ENCODE measurements at places on chromosomes 3 and 15.

DNA sequence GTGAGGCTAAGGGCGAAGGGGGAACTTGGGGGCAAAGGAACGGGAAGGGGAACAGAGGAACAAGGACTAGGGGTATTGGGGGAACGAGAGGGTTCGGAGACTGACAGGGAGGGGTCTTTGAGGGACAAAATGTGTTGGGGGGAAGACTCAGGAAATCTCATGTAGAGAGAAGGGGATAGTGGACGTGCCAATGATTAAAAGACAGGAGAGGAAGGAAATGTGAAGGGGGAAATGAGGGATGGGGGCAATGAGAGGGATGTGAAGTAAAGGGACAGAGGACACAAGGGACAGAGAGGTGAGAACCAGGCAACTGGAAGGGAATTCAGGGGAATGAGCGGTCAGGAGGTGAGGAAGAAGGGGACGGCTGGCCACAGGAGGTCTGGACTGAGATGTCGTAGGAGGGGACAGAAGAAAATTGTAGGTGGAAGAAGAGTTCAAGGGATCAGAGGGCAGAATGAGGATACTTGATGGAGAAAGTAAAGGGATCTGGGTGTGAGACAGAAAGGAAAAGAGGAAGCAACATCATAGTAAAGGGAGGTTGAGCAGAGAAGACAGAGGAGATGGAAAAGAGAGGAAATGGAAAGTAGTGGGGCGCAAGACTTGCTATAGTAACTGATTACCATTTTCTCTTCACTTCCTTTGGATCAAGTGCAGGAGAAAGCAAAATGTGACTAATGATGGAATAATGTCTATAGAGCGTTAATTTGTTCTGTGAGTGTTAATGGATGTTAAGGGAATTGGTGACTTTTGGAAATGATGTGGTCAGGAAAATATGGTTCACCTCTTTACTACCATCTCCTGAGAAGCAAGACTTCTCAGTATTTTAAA is 749 bp downstream of the RAB8B start:
- DNase-seq, result no peak

DNA sequence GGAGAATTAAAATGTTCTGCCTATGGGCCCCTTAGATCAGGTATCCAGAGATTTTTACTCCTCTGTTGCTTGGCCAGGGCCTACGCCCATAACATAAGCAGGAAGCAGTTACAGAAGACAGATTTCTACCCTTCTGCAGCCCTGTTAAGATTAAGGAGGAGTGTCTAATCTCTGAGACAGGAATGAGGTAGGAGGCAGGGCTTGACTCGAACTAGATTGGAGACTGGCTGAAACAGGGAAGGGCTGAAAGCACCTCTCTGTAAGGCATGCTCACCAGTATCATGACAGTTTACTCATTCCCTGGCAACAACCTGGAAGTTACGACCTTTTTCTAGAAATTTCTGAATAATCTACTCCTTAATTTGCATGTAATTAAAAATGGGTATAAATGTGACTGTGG is 16.7 kb downstream of the PLA2G4D start:
- DNase-seq, result no peak

DNA sequence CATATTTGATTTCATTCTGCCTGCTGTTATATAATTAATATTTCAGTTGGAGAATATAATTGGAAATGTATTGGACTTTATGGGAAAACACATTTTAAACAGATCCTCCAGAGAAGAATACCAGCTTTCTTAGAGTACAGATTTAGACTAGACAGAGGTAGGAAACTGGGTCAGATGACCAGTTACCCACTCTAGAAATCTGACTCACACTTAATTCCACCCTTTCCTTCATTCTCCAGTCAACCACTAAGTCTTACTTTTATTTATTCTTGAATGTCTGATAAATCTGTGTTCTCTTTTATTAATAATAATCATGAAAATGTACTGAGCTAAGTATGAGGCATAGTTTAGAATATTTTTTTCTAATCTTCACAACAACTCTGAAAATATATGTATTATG is 110.7 kb downstream of the LRRC49 start:
- no peak for DNase-seq

DNA sequence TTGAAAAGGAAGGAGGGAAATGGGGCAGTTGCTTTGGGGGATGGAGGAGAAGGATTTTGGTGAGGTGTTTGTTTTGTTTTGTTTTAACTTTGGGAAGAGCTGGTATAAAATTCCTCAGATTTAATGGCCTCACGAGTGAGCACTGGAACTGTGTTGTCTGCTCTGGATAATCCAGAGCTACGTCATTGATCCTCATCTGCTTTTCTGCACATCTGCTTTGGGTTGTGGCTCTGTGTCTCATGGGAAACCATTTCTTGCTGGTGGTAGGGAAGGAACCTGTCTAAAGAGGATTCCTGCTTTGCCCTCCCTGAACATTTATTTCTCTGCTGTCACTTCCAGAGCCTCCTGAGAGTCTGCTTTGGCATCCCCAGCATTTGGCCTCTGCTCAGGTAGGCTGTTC is 3.1 kb downstream of the SNRK start:
- no peak for DNase-seq

DNA sequence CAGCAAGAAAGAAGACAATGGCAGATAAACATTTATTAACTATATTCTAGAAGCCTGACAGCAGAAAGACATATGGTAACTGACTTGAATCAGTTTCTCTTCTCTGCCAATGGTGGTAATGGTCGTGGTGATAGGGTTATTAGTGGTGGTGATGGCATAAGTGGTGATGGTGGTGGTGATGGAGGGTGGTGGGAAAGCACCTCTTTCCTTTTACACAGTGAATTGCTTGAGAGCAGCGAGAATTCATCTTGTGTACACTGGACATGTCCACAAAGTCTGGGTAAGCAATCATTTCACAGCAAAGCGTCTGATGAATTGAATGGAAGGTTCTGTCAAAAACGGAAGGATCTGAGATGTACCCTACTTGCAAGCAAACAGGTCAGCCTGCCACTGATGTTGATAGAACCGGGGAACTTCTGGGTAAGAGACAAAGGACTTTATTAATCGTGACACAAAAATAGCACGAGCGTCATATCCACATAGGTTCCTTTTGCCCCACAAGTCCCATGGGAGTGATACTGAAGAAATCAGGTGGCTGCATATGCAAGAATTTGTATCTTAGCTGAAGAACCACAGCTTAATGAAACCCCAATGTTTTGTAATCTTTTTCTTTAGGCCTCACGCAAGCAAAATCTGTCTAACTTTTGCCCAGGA is 23.5 kb upstream of the TBC1D5 start:
- no peak for DNase-seq
